PC-3 (cell line): ENCODE measurements at places on chromosomes 12 and 14.

GRCh38 chr14:99179946-99180345 is 92.1 kb downstream of the BCL11B start:
- no peak for DNase-seq

DNA sequence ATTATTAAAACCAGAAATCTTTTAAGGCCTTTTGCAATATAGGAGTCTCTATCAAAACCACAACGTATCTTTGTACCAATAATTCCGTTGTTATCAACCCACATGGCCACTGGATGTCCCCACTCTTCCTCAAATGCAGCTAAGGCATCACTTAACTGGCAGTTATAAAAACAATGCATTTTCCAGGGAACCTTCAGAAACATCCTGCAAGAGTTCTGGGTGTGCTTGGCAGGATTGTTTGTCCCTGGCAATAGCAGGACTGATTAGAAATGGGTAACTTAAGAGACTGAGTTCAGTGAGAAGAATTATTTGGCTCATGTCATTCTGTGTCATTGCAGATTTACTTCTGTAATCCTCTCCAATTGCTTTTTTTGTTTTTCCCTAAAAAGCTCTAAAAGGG is 112.0 kb downstream of the SLC15A5 start:
- peak; percentile 58 for DNase-seq

- DNase-seq: no peak
These were observed 74.7 kb downstream of the APAF1 start for GRCh38 chr12:98719515-98720504.

GRCh38 chr14:92308716-92309115 is 14.2 kb upstream of the SLC24A4 start:
- no peak for DNase-seq

DNA sequence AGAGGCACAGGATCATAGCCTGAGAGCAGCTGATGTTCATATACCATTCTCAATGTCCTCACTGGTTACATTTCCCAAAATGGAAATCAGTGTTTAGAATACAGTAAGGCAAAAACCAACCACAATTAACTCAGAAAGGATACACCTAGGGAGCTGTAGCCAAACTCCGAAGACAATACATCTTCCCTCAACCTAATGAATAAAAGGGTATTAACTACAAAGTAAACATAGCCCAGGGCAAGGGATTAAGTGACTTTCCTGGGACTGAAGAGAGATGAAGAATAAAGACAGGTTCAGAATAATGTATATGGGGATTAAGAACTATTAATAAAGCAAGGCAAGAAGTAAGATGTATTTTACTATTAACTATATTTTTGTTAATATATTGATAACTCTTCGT is 79.5 kb downstream of the RPS29 start:
- DNase-seq: peak; percentile 62

DNA sequence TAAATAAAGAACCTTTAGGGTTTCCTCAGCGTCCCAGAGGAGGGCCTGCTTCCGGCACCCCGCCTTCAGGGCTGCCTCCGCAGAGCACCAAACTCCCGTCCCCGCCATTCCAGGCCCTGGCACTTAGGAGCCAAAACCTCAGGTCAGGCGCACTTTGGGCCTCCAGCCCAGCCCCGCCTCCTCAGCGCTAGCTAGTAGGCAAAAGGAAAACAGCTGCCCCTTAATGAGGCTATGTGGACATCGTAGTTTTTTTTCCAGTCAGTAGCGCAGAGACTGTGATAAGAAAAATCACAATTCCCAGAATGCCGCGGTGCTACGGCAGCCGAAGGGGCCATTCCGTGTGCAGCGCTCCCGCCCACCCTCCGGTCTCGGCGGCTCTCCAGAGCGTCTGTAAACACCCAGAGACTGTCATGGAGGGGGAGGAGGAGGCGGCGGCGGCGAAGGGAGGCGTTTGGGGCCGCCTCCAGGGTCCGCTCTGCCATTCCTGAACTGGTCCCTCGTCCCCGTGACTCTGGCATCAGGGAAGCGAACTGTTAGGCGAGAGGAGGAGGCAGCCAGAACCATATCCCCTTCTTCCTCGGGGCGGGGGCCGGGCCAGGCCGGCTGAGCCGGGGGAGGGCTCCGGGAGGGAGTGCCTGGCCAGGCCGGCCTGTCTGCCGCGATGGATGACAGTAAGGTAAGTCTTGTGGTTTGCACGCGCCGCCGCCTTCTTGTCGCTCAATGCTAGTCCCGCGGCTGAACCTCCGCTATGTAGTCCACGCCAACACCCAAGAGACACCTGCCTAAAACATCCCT is at the start of gene CREBL2:
Gene CREBL2, plus strand, starts transcription at position 365 of the 795 bp plus-strand sequence. Its CDS starts 297 bp downstream, at position 662.
- DNase-seq: peak; percentile 87

DNA sequence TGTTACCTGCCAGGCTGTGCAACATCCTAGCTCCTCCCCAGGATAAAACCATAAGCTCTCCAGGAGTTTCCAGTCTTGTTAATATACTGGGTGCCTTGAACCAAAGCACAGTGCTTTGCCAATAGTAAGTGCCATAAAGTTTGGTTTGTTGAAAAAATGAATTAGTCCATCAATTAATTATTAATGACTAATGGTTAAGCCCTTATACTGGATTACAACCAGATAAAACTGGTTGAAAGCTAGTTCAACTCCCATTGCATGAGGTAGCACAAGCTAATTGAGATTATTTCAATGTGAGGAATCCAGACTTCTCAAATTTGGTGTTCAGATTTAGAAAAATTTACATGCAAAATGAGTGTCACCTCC is 1.6 kb upstream of the KRT3 start:
- DNase-seq: no peak

DNA sequence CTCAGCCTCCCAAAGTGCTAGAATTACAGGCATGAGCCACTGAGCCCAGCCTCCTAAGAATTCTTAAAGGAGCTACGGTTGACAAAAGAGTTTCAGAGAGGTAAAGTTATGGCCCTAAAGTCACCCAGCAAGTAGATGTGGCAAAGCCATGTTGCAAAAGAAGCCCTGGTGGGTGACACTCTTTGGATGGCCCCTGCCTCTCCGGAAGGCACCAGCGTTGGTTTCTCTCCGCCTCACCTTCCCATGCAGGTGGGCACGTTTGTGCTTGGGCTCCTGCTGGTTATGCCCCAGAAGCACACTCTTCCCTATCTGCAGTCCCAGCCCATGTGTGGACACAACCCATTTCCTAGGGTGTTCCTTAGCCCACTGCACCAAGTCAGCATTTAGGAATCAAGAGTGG is 9.5 kb upstream of the SERPINA3 start:
- no peak for DNase-seq
